ENCODE measurements at places on chromosomes 1 and 21.

DNA sequence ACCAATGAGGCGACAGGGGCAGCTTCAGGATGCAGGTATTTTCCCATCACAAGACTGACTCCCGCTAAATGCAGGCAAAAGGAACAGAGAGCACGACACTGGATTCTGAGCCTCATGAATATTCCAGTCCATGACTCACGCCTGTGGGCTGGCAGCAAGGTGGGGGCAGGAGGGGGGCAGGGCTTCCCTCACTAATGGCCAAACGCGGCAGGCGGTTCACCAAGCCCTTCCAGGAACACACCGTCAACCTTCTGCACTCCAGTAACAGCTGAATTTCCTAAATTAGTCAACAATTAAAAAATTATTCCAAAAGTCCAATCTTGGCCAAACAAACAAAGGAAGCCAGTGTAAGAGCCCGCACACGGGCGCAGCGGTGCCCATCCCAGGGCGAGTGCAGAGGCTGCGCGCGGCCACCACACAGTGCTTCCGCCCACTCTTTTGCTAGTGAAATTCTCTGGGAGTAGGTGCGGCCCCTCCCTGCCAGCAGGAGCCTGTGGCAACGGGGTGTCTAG is 12.5 kb upstream of the GPR153 start:
- DNase-seq, result peak; percentile 59

- DNase-seq, result no peak
Measured at GRCh38 chr1:223161321-223161720, 18.3 kb upstream of the TLR5 start.

GRCh38 chr1:36222481-36223380 is 1.5 kb upstream of the THRAP3 start:
- no peak for DNase-seq

GRCh38 chr1:225446981-225447615 is 19.3 kb upstream of the LBR start:
- no peak for DNase-seq

GRCh38 chr1:230542681-230543080 is 99.6 kb upstream of the COG2 start:
- no peak for DNase-seq

- no peak for DNase-seq
Measured at GRCh38 chr1:66166753-66167152, 367.2 kb upstream of the SGIP1 start.

DNA sequence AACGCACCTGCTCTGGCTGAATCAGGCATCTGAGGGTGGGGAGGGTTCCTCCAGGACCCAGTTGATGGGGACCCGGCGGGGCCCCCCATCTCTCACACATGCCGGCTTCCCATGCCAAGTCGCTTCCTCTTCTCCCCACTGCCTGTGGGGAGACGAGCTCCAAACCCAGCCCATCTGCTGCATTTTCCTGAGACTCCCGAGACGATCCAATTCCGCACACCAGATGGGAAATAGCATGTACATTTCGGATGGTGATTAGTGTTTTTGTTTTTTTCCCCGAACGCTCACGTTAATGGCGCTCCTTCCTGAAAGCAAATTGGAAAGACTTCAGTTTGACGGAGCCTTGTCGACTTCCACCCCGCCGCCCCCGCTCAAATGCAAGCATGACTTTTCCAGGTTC is 13.2 kb upstream of the GRIK3 start:
- DNase-seq, result no peak

GRCh38 chr1:170620164-170620563 is 43.8 kb upstream of the PRRX1 start:
- no peak for DNase-seq

DNA sequence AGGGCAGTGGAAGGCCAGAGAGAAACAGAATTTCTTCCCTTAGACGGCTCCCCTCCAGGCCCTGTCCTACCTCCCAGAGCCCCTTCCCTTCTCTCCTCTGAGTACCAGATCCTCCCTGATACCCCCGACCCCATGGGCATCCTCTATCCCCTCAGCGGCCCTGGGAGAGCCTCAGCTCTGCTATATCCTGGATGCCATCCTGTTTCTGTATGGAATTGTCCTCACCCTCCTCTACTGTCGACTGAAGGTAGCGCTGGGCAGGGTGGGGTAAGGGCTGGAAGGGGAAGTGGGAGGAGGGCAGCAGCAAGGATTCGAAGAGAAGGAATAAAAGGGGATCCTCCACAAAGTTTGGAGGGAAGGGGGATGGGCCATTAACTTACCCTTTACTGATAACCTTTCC is 2.7 kb downstream of the FCER1G start:
- DNase-seq, result no peak

DNA sequence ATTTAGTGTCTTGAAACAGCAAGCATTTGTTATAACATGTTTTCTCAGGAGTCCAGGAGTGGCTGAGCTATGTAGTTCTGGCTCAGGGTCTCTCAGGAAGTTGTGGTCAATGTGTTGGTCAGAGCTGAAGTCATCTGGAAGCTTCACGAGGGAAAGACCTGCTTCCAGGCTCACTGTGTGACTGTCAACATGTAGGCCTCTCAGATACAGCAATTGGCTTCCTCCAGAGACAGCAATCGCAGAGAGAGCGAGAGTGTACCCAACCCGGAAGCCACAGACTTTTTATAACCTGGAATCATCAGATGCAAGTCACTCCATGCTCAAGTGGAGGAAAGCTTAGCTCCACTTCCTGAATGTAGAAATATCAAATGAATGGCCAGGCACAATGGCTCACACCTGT is 40.9 kb downstream of the TNFRSF9 start:
- DNase-seq, result no peak

DNA sequence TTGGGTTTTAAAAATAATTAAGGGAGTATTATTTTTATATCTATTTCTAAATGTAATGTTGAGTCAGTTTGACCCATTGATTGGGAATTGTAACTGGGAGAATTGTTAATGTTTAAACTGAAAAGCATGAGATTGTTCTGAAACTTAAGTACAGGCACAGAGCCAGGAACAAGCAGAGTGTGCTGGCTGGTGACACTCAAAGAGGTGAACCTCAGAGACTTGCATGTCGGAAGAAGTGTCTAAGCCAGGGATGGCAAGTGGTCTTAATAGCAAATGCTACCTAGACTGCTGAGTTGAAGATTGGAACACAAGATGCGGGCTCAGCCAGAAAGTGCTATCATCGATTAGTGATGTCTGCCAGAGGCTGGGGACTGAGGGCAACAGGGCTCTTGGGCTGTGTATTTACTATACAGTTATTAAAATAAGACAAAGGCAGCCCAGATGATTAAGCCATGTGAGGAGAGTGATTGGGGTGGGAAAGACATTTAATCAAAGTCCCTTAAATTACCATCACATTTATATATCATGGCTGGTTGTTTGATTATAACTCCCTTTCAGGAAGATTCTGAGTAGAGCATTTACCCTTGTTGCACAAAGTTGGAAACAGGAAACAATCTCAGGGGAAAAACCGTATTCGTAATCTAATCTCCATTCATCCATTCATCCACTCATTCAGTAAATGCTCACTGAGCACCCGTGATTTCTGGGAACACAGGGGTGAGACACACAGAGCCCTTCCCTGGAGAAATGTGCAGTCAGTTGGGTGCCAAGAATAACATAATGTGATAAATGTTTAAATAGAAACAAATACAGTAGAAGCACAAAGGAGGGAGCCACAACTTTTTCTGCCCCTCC is 42.8 kb downstream of the C8A start:
- DNase-seq, result no peak

DNA sequence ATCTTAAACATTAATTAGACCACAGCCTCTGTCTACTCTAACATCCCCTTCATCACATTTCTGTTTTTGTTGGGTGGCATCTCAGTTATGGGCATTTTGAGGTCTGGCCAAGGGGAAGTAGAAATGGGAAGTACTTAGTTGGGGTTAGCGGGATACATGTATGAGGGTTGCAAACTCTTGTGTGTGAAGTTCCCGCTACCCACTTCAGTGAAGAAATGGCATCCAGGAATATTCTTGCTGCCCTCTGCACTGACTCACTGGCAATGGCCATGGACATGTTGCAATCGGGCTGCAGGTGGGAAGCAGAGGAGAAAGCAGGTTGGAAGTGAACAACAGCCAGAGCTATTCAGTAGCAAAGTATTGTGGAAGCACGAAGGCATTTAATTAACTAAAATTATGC is 7.4 kb downstream of the CD48 start:
- no peak for DNase-seq

- no peak for DNase-seq
Measured at GRCh38 chr21:35510957-35511695, 462.0 kb upstream of the RUNX1 start.

DNA sequence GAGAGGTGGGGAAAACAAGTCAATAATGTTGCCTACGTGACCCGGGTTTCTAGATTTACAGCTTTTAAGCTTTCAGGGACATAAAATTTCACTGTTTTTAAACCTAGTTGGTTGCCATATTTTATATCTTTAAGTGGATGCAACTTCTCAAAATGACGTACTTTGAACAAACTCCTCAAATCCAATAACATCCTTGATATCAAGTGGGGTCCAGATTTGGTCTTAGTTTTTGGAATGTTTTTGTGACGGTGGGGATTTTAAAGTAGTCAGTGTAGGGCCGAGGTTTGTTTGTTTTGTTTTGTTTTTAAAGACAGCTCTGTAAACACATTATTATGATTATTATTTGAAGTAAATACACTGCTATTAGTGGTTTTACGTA is 453 bp downstream of the CDKN2C start:
- DNase-seq, result no peak

DNA sequence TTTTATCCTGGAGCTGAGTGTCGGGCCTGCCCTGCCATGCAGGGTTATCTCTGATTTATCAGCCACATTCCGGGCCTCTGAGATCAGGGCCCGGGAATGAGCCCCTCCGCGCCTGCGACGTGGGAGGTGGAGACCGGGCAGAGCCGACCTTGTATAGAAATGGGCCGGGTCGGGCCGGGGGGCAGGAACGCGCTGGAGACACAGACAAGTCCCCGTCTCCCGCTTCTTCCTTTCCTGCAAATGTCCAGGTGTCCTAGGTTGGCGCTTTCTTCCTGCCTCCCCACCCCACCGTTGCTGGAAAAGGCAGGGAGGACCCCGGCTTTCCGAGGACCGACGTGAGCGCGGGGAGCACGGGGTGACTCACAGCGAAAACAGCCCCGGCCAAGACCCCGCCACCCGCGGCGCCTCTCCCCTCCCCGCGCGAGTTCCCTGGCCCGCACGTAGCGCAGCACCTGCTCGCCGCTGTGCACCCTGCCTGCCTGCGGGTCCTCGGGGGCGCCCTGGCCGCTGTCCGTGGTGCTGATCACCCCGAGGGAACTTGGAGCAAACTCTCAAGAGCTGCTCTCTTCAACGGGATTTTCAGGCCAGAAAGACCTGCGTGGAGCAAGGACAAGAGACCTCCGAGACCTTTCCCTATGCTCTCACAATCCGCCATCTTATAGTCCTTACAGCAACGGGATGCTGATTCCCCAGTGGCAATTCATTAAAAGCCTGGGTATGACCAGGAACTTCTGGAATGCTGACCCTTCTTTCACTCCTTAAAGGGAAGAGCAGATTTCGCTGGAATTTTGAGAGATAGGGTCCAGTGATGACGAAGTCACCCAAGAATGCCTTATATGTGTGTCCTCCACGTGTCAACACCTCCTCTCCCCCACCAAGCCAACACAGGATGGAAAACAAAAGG is 475 bp upstream of the NPPB start:
- peak; percentile 69 for DNase-seq

- no peak for DNase-seq
Measured at GRCh38 chr21:36694031-36694515, 4.8 kb upstream of the SIM2 start.

GRCh38 chr1:101148980-101149379 is 87.8 kb upstream of the S1PR1 start:
- DNase-seq, result peak; percentile 81

- no peak for DNase-seq
Measured at GRCh38 chr21:42650033-42650370, 3.4 kb upstream of the PDE9A start.

- peak; percentile 73 for DNase-seq
Measured at GRCh38 chr1:158049853-158050252, 56.4 kb downstream of the KIRREL1 start.

- no peak for DNase-seq
Measured at GRCh38 chr1:30450148-30450817, 273.1 kb downstream of the MATN1 start.

DNA sequence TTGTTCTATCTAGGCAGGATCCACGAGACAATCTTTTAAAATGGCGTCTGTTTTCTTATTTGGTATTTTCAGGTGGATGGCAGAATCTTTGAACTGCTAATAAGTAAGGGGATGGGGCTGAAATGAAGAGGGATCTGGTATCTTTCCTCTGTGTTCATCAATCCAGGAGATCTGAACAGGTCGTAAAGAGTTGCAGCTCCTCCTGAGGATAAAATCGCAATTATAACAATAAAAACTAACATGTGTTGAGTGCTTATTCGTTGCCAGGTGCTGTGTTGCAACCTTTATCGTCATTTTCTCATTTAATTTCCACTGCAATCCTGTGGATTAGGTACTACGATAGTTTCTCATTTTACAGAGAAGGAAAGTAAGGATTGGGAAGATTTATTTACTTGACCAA is 134.6 kb upstream of the DPYD start:
- no peak for DNase-seq

DNA sequence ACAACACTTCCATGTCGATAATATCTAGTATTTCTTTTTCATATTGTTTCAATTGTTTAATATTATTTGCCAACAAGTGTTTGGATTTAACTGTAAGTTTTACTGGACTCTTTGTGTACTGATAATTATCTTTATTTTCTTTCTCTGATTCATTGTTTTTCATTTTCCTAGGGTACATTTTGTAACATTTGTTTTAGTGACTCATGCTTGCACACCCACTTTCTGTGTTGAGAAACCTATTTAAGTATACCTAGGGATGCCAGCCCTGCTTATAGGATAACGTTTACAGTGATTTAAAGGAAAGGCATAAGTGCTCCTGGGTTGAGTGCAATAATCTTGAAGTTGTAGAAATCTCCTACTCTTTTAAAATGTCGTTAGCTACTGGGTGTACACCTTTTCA is 1386.0 kb upstream of the ADGRL4 start:
- DNase-seq, result no peak

DNA sequence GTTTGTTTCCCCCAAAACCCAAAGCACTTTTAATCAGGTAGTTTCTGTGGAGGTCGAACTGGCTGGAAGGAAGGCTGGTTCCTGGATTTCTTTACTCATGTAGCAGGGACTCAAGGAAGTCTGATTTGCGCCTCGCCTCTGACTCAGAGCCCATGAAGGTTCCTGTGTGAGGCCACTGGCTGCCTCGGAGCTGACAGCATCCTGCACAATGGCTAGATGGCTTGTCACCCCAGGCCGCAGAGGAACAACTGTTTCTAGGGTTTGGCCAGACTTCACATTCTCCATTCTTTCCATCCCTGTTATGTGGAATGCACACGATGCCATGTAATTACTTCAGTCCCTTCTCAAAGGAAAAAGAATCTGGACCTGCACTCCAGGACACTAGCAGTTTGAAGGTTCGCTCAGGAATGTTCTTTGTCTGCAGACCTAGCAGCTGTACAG is 39.1 kb upstream of the PRSS38 start:
- DNase-seq, result no peak

DNA sequence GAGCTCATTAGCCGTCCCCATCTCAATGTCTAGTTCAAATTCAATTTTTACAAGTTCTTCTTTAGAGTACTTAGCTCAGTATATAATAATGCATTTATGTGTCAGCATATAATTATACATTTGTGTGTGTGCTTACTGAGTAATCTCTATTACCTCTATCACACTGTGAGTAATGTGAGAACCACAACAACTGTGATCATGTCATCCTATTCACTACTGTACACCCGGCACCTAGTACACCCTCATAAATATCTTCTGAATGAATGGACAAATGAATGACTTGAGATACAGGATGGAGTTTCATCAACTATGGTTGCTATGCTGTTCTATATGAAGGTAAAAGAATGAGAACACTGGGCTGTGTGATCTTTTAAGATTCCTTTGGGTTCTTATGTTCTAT is 124.0 kb downstream of the GPATCH2 start:
- no peak for DNase-seq

Data from umbilical cord (tissue), 2 donors.